ENCODE measurements at places on chromosomes 7 and 10. TPM values are rescaled to one million over a fixed set of nuclear protein-coding genes. Genes with fewer than 3 reads are reported as not detected.

GRCh38 chr7:158028290-158028941, 559.2 kb downstream of the PTPRN2 start:
- no peak for DNase-seq

DNA sequence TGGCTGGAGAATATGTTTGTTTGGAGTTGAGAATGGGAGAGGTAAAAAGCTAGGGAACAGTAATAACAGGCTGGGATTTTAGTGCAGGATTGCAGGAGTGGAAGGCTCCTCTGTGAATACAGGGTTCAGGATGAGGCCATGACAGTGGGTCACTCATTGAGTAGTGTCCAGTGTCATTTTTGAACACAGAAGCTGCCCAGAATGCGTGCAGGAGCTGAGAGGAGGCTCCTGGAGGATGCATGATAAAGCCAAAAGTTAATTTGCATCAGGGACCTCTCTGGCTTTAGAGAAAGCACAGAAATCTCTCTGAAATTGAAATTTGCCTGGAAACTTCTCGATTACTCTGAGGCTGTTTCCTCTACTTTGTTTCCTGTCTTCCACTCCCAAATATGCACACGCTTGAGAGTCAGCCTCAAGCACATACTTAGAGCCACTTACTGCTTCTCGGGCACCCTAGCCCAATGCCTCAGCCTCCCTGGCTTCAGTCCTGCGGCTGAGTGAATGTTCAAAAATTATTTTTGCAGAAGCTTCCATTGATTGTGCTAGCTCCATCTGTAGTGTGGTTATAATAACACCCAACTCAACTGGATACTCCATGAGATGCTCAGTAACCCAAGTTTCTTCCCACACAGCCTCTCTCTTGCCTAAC, 1.8 kb upstream of the GALNT17 start:
- DNase-seq = no peak

The ASCC1 gene
- 17.1 TPM for total RNA-seq

The SPDYE2B gene
- not detected for total RNA-seq
